ENCODE measurements at places on chromosomes 4 and X.

DNA sequence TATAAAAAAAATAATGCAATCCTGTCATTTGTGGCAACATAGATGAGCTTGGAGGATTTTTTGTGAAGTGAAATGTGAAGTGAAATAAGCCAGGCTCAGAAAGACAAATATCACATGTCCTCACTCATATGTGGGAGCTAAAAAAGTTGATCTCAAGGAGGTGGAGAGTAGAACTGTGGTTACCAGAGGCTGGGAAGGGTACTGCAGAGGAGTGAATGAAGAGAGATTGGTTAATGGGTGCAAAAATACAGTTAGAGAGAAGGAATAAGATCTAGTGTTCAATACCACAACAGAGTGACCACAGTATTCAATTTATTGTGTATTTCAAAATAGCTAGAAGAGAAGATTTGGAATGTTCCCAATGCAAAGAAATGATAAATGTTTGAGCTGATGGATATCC lies 13.4 kb upstream of the ZCCHC18 start:
- no peak for DNase-seq

DNA sequence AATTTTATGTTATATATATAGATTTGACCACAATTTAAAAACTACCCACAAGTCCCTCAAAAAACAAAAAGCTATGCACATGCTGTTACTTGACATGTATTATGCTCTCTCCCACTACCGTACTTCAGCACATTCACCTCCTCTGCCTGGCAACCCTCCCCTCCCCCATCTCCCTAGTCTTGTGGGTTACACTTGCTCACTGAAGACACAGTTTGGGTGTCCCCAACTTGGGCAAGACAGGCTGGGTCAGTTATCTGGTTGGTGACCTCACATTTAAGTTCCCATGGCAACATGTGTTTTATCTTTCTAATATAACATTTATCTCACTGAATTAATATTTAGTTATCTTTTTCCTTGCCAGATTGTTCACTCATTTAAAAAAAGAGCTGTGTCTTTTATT lies 32.7 kb downstream of the SEC24D start:
- DNase-seq, result no peak

DNA sequence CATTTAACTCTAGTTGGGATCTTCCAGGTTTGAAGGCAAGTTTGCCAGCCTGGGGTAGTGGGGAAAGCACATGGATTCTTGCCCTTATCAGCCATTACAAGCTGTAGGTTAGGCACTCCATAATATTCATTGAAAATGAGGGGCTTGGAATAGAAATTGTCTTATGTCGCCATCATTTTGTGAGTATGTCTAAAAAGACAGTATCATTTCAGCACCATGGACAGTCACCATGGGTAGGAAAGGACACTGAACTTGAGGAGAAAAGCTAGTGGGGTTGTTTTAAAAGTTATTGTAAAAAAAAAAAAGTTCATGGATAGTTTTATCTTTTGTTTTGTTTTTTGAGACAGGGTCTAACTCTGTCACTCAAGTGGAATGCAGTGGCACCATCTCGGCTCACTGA lies 356.1 kb downstream of the HNRNPD start:
- no peak for DNase-seq

GRCh38 chr4:180766944-180767729 lies 1476.1 kb upstream of the TENM3 start:
- no peak for DNase-seq

- no peak for DNase-seq
Observed at GRCh38 chr4:41389356-41389755, 132.6 kb downstream of the UCHL1 start.

- no peak for DNase-seq
Observed at GRCh38 chr4:41015016-41015675, 199.2 kb downstream of the APBB2 start.

DNA sequence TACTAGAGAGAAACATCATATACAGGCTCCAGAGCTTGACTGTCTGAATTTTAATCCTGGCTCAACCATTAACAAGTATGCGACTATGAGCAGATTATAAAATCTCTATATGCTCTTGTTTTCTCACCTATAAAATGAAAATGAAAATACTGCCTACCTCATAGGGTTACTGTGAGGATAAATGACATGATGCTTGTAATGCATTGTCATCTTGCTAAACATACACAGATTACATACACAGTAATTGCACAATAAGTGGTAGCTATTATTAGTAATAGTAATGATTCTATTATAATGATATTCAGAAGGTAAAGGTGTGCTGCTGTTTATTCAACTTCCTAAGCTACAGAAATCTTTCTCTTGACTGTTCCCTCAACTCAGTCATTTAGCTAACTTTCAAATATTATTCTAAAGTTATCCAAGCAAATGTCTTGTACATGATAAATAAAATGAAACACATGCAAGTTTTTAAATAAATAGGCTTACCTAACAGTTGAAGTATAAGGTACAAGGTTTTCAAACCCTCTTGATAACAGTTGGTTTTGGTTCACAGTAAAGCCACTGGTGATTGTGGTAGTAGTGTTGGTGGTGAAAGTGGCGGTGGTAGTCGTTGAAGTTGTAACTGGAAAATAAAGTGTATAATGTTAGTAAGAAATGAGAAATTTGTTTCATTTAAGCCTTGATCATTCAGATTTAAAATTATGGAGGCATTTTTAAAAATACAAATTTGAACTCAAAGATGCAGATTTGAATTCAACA lies 38.9 kb downstream of the NUP62CL start:
- DNase-seq, result no peak

DNA sequence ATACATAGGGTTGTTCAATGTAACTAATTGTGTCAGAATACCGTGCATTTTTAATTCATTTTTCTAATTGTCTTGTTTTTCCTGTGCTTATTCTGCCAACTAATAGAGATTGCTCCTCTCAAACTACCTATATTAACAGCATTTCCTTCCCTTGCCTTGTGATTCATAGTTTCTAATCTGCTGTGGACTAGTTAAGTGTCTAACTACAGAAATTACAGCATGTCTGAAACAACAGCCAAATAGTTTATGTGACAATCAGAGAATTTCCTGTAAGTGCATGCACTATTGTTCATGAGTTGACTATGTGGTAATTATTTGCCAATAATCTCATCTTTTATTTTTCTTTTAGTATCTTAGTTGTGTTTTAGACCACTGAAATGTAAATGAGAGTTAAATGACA lies 4.1 kb upstream of the SEC24B start:
- no peak for DNase-seq

GRCh38 chr4:41539711-41540110 lies 1.8 kb downstream of the LIMCH1 start:
- DNase-seq, result no peak

DNA sequence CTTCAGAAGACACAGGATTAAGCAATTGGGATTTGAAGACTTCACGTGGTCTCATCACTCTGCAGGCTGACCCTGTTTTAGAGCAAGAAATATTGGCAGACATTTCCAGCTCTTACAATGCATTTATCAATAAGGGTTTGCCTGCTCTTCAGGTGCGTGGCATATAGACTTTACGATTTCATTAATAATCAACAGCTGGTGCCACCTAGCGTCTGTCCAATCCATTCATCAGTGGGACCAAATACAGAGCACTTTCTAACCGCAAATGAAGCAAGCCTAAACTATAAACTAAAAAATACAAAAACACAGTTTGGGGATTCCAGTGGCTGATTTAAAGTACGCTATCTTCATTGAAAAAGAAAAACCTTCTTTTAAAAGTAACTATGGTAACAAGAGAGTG lies 125.4 kb upstream of the DMD start:
- DNase-seq, result no peak

- DNase-seq, result no peak
Observed at GRCh38 chr4:100674976-100675375, 157.2 kb upstream of the EMCN start.
